ENCODE measurements at places on chromosomes 12 and 14.
A peak's percentile ranks its signal among the peaks of the same experiment; 100 is the strongest.

DNA sequence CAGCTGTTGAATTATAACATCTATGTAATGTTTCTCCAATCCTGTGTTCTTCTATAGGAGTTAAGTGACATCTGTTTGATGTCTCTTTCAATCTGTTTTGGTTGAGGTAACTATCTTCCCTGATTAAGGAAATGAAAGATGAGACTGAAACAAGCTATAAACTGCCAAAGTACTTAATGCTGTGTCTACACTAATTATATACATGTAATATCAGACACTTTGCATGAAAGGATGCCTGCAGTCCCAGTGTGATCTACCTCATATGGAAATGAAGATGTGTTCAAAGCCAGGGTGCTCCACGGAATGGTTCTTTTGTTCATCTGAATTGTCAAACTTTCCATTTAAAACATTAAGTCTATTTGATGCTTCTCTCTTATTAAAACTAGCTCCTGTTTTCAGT is 958.3 kb downstream of the GALC start:
- DNase-seq = no peak

DNA sequence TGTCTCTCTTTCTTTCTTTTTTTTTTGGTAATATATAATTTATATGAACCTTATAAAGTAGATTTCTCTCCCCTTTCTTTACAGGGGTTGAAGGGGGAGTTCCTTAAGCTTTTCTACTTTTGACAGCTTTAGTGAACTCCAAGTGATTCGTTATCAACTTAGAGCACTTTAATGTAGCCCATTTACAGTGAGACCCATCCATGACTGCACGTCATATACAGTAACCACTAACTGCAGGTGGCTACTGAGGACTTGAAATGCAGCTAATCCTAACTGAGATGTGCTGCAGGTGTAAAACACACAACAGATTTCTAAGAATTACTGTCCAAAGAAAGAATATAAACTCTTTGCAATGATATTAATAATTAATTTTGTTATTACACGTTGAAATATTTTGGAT is 582 bp downstream of the LRRIQ1 start:
- peak; percentile 7 for DNase-seq

GRCh38 chr12:117662620-117663395 is 301.4 kb upstream of the NOS1 start:
- DNase-seq = no peak

- no peak for DNase-seq
Observed at GRCh38 chr12:62613081-62613480, 146.5 kb downstream of the MON2 start.

GRCh38 chr14:68962681-68963080 is 16.4 kb downstream of the ACTN1 start:
- DNase-seq = no peak

DNA sequence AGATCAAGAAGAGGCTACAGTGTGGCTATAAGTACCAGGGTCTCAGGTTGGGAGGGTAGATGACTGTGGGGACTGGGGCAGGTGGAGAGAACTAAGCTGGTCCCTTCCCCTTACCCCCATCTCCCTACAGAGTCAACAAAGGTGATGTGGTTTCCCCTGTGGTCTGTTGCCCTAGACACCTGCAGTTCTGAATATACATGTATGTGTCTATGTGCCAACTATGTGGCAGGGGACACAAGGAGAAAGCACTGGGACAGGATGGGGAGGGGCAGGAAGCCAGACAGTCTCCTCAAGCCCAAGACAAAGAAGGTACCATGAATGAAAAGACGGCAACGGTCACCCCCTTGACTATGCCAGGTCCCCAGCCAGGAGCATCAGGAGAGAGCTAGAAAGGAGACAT is 4.5 kb upstream of the HDAC7 start:
- DNase-seq = no peak

DNA sequence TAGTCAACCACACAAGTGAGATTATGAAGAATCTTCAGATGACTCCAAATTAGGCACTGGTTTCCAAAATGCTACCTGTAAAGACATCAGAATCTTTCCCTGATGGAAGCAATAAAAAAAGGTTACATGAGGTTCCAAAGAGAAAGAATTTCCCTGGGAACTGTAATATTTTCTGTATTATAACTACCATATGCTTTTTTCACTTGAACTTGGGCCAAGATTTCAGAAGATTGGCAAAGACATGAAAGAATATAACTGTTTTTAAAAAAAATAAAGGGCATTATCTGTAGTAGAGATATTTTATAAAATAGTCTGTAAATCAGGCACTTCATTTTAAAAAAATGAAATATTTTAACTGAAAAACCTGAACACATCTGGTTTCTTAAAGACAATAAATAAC is 12.9 kb downstream of the HECTD1 start:
- no peak for DNase-seq

DNA sequence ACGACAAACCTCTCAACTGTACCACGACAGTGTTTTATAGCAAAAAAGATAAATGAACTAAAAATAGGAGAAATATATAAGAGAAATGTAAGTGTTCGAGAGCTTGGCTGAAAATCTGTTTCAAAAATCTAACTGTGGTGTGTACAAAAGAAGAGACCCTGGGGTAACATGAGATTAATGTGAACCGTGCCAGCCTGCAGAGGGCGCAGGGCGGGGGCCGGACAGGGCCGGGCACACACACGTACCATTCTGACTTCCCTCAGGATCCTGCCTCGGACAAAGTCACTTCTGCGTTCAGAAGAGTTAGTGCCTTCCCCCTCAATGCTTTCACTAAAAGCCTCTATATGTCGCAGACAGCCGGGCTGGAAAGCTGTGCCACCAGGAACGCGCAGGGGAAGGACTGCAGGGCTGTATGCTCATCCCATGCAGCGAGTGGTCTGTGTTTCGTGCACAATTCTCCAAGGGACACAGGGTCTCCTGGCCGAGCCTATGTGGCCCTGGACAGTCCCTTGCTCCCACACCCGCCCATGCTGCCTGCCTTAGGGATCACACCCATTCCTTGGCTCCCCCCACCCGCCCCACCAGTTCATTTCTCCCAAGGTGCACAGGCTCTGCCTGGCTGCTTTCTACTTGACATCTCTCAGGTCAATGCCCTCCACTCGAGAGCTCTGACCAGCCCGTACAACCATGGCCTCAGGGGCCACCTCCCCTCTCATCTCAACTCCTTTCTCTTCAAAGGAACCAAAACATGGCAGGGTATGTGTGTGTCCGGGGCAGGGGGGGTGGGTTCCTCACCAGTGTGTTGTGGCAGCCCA is 8.5 kb downstream of the CDCA4 start:
- DNase-seq = no peak

GRCh38 chr12:52523824-52524223 is 3.6 kb upstream of the KRT5 start:
- DNase-seq = no peak

DNA sequence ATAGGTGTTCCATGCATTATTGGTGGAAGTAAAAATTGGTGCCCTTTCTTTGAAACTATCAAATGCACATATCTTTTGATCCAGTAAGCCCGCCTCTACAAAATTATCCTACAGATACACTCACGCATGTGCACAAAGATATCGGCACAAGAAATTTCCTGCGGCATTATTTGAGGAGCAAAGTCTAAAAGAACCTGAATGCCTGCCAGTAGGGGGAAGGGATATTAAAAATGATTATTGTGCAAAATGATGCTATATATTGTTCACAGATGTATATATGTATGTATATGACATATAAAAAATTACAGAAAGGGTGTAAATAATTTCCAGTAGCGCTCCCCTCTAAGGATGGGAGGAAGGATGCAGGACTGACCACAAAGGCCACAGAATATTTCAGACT is 24.7 kb upstream of the ADIPOR2 start:
- DNase-seq = no peak

- no peak for DNase-seq
Observed at GRCh38 chr14:71078500-71078899, 171.2 kb downstream of the PCNX1 start.

DNA sequence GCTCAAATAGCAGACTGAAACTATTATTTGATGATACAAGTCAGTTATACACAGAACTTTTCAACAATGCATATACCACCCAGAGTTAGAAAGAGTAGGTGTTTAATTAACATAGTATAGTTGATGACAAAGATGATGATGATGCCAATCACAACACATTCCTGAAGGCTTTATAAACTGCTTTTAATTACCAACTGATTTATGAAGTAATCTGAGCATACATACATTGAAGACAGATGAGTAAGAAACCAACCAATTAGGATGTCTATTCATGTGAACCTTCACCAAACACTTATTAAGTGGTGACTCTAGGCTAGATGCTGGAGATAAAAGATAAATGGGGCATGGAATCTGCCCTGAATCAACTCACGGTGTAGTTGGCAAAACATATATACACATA is 600.9 kb upstream of the FLRT2 start:
- DNase-seq = no peak

- peak; percentile 90 for DNase-seq
Observed at GRCh38 chr14:79044894-79045624, 874.9 kb downstream of the NRXN3 start.

GRCh38 chr14:95544588-95544987 is 9.7 kb downstream of the GLRX5 start:
- DNase-seq = no peak

- DNase-seq = no peak
Observed at GRCh38 chr12:49932533-49933130, 17.9 kb upstream of the AQP2 start.

GRCh38 chr12:3305904-3306619 is 184.9 kb upstream of the PRMT8 start:
- DNase-seq = no peak

- DNase-seq = no peak
Observed at GRCh38 chr12:91327131-91327530, 144.5 kb upstream of the DCN start.

DNA sequence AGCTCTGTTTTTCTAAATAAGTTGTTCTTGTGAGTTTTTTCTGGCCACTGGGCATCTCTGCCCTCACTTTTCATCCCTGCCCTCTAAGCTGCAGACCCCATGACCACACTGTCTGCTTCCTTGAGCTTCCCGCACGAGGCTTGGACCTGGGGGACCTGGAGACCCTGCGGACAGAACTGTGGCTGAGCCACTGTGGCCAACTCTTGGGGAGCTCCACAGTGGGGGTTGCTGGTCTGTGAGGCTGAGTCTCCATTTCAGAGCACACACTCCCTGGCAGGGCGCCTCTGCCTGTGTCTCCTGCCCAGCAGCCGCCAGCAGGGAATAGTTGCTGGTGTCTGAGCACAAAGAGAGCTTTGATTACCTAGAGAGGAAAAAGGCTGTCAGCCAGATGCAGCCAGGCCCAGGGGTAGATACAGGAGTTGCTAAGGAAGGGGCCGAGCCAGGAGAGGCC is 13.1 kb upstream of the RIN3 start:
- peak; percentile 14 for DNase-seq

GRCh38 chr12:108633534-108634248 is at the start of gene SELPLG:
Gene SELPLG, minus strand, starts transcription at chr12:108633894. Its CDS starts 9,587 bp downstream, at chr12:108624307.
- DNase-seq = no peak

- DNase-seq = no peak
Observed at GRCh38 chr14:68633131-68633991, 159.5 kb downstream of the ZFP36L1 start.

DNA sequence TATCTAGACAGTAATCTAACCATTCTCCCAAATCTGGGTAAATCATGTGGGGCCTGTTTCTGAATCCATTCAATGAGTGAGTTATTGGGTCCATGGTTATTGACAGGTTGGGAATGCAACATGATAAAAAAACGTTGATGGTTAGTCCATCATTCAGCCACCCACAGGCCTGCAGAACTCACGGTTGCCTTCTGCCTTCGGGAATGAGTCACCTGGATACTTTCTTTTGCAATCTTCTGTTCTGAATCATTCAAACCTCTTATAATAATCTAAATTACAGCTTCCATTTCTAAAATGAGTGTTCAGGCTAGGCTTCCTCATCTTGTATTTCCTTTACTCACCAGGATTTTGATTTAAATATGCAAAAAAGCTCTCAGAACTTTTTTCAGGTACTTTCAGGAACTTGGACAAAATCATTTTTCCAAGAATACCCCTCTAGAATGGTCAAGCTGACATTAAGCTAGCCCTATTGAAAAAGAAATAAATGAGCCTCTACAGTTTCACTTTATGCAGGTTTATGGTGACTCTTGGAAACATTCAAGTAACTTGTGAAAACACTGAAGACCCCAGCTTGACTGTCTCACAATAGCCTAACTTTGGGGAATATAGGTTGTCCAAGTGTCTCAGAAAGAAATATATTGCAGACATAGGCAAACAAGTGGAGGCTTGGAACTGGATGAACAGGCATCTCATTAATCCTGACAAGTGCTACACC is 94.4 kb downstream of the KCNK10 start:
- DNase-seq = no peak

DNA sequence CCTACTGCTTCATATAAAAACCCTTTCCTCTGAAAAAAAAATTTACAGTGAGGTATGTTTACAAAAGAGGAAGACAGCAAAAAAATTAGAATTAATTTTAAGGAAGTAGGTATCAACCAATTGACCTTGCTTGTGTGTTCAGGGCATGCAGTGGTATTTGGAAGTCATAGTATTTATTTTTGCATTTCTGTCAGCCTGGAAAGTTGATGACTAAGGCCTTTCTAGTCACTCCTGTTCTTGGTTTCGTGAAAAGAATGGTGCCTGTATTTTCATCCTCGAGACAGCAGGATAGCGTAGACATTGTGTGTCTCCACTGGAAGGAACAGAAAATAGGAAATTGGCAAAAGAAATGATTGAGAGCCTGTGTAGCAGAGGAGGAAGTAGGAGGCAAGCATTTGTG is 24.5 kb downstream of the SLC16A7 start:
- DNase-seq = no peak

- no peak for DNase-seq
Observed at GRCh38 chr12:115973066-115973465, 304.4 kb downstream of the MED13L start.

- no peak for DNase-seq
Observed at GRCh38 chr12:6198985-6199530, 1.1 kb upstream of the CD9 start.

DNA sequence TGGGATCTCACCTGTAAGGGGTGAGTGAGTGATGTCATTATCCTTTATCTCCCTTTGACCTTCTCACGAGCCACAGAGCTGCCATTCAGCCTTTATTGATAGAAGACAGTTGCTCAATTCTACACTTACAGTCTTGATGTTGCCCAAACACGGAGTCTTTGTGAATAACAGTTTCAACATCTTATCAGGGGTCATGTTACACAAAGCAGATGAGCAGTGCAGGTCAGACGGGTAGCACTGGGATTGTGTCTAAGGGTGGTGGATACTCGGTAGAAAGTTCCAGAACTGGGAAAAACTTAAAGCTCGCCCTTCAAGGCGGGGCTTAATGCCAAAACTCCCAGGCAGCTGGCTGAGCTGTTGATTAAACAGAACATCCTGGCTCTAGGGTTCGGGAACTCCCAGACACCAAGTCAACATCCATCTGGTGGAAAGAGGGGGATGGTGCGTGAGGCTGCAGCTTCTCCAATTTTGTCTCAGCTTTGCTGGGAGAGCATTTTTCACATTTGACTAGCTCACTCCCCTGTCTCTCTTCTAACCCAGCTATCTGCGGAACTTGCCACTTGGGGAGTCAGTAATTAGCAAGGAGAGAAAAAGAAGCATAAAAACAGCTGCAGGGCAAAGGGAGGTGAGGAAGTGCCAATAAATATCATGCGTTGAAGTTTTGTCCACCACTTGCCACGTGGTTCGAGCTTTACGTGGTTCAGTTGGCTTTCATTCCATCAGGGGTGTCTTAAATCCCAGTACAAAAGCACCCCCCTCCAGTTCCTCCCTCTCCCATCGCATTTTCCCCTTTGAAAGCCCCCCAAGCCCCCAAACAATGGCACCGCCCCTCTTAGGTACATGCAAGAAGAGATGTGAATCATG is 31.0 kb downstream of the FOXN4 start:
- no peak for DNase-seq
